Stimulated activated CD4-positive, alpha-beta T cell treated with anti-CD3 and anti-CD28 coated beads, Interleukin-1b, Interleukin-23, amount 100 ng/mL, for 1 hour (primary cell): ENCODE measurements at places on chromosomes 5 and 9.

DNA sequence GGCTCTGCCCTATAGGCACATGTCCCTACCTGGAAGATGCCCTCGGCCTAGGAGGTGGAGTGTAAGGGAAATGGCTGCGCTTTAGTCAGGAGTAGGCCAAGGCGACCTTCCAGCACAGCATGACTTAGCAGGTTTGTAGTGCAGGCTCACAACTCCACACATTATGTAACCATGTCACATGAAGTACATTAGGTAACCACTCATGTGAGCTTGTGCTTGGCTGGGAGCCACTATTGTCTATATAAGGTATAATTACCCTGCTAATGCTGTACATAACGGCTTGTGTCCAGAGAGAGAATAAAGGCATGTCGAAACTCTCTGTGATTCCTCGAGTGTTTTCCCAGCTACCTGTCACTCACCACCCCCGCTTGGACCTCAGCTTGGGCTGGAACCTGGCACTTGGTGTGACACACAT is 74.9 kb downstream of the CAMK4 start:
- DNase-seq = no peak

GRCh38 chr5:96745844-96746531 is 61.8 kb downstream of the ERAP1 start:
- DNase-seq = no peak

DNA sequence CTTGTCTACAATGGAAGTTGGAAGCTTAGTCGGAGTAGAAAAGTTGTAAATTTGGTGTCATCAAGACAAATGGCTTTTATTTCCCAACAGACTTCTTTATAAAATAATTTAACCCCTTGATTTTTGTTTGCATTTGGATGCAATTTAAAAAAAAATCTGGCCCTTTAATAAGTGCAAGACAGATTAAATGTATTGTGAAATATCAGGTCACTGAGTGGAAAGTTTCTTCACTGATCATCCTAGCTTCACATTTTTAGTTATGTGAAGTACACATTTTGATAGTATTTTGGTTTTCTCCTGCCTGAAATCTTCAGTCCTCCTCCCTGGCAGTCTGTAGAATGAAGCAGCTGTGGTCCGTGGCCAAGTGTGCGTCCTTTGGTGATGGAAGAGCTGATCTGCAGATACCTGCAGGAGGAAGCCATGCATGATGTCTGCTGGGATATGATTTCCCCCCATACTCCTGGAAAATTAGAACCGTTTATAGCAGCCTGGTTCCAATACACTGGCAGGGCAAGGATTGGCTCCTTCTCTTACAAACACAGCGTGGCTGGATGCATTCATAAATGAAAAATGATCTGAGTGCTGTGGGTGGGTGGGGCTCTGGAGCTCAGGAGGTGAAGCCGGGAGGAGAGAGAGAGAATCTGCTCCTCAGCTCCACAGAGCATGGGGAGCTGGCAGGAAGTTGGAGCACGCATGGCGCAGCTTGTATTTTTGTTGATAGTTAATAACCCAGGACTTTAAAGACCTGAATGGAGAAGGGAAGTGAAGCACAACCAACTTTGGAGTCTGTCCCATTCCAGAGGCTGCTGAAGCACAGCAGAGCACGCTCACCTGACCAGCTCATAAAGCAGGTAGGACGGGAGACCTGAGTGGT is 238.4 kb downstream of the GOLPH3 start:
- no peak for DNase-seq

DNA sequence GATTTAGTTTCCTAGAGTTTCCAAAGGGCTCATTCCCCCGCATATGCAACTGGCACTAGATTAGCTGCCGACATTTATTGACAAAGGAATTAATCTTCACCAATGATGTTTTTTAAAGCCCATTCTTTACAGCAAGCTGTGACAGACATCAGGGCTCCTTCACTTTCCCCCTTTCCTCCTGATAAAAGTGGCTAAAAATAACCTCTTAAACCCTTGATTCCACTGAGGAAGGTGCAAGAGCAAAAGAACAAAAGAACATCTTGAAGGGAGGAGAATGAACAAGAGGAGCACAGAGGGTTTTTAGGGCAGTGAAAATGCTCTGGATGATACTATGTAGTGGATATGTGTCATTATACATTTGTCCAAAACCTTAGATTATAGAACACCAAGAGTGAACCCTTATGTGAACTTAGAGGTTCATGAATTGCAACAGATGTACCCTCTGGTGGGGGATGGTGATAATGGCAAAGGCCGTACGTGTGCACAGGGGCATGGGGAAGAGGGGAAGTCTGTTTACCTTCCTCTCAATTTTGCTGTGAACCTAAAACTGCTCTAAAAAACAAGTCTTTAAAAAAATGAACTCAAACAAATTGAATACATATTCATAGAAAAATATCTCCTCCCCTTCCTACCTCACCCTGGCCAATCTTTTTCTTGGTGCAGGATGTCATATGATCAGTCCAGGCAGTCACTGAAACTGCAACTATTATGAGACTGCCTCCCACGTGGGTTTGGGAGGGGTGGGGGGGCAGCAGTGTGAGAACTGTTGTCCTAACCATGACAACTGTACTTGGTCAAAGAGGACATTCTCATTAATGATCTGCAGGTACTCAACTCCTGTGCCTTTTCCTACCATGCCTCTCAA is 83.0 kb downstream of the MARCHF3 start:
- no peak for DNase-seq

DNA sequence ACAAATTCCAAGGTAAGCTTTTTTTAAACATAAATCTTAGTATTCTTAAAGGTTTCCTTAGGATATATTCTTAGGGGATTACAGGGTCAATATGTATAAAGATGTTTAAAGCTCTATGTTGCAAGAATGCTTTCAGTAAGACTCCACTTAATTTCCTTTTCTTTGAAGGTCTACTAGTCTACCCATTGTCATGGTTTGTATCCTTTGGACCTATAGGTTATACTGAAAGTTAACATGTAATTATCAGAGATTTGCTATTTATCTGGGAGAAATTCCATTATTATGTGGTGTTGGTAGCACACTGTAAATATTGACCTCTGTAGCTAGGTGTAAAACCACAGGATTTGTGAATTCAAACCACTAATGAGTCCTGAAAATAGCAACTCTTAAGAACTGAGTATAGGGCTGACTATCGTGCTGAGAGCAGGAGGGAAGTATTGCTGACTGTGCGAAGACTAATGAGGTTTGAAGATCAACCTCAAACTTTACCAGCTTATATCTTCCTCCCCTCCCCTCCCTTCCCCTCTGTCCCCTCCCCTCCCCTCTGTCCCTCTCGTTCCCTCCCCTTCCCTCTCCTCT is 85.6 kb downstream of the GADD45G start:
- DNase-seq = no peak
